ENCODE measurements at places on chromosomes 3 and 15. TPM values are rescaled to one million over a fixed set of nuclear protein-coding genes. Genes with fewer than 3 reads are reported as not detected.

The STRIT1 gene
- not detected for total RNA-seq

GRCh38 chr15:66252685-66253417, 699 bp downstream of the MEGF11 start:
- H3K27ac ChIP-seq = no peak overlapping the region
- peaks cover 43% of the 10 kb centered on the region for H3K27me3 ChIP-seq
- DNase-seq = no peak
- peaks cover 34% of the 10 kb centered on the region for H3K4me1 ChIP-seq
- H3K36me3 ChIP-seq = no peaks in the 10 kb centered on the region

DNA sequence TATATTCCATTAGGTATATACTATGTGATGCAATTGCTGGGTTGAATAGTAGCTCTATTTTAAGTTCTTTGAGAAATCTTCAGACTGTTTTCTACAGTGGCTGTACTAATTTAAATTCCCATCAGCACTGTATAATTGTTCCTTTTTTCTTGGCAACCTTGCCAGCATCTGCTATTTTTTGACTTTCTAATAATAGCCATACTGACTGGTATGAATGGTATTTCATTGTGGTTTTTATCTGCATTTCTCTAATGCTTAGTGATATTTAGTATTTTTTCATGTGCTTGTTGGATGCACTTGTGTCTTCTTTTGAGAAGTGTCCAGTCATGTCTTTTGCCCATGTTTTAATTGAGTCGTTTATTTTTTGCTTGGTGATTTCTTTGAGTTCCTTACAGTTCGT, 145.1 kb upstream of the PLSCR5 start:
- no peak overlapping the region for H3K27ac ChIP-seq
- H3K4me3 ChIP-seq = no peak overlapping the region
- H3K27me3 ChIP-seq = no peaks in the 10 kb centered on the region
- no peaks in the 10 kb centered on the region for H3K4me1 ChIP-seq
- no peak for DNase-seq

DNA sequence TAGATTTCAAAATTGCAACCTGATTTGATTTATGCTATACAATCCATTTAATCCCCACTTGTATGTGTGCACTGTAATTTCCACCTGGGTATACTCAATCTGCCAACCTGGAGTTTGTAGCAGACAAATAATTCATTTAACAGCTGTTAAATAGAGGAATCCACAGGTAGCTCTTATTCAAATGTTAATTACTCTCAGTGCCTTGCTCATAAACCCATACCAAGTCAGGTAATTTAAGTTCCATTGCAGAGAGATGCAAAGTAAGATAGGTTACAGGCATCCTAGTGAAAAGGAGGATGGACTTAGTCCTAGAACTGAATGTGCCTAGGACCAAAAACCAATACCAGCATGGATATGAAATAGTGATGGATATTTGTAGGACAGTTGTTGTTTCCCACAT, 674.2 kb downstream of the TBL1XR1 start:
- DNase-seq = no peak
- no peaks in the 10 kb centered on the region for H3K27me3 ChIP-seq
- no peaks in the 10 kb centered on the region for H3K36me3 ChIP-seq
- no peaks in the 10 kb centered on the region for H3K4me1 ChIP-seq

- no peaks in the 10 kb centered on the region for H3K27me3 ChIP-seq
- H3K4me3 ChIP-seq = no peak overlapping the region
- no peaks in the 10 kb centered on the region for H3K36me3 ChIP-seq
These were observed 133.6 kb downstream of the TIGIT start for GRCh38 chr3:114427285-114428043.

DNA sequence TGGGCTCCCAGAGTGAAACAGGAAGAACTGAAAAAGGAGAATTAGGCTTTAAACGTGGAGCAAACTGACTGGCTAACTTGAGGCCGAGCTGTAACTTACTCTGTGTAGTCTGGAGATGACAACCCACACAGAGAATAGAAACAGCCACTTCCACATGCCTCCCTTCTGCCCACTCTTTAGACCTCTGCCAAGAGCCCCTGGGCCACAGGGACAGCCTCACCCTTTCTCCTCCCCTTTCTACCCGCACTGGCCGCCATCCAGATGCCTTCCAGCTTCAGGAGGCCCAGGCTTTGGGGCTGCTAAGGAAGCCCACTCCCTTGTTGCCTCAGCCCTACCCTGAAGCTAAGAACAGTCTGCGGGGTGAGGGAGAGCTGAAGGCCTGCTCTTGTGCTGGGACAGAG, 6.8 kb downstream of the ARHGAP31 start:
- H3K27ac ChIP-seq = no peak overlapping the region
- DNase-seq = no peak
- H3K4me1 ChIP-seq = peaks cover 22% of the 10 kb centered on the region
- H3K36me3 ChIP-seq = peaks cover 2% of the 10 kb centered on the region

The ATP13A4 gene
- 1.6 TPM for total RNA-seq

DNA sequence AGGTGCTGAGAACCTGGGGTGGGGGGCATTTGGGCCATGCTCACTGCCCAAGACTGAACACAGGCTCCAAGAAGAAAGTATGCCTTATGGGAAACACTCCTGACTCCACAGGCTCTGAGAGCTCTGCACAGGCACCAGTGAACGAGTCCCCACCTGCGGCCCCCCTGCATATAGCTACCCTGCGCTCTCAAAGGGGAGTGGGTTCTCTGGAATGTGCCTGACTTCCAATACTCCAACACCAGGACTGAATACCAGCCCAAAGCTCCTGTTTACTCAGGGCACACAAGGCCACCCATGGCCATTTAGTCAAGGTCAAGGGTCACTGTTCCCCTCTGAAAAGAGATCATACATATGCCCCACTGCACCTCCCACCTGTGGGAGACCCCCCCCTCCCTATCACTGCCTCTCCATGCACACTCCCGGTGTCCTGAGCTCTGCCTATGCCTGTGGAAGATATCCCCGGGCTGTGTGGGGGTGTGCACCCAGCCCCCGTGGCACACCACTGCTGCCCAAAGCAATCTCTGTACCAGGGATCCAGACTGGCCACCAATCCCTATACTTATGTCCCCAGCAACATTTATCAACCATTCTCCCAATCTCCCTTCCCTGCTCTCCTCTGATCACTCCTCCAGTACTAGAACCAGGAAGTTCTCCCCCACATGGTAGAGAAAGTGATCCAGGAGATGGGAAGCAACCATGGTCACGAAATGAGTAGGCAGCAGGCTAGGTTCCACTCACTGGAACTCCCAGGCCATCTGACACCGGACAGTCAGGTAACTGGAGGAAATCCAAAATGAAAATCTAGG, 1.5 kb upstream of the PLXNB1 start:
- H3K27me3 ChIP-seq = peaks cover 2% of the 10 kb centered on the region
- peaks cover 8% of the 10 kb centered on the region for H3K36me3 ChIP-seq
- no peak for DNase-seq
- no peak overlapping the region for H3K27ac ChIP-seq
- peaks cover 13% of the 10 kb centered on the region for H3K4me1 ChIP-seq

The RARB gene
- not detected for total RNA-seq

The REC114 gene
- total RNA-seq = not detected

The LINS1 gene
- 62.5 TPM for total RNA-seq

The FAM131A gene
- 13.8 TPM for total RNA-seq

- H3K4me3 ChIP-seq = no peak overlapping the region
- DNase-seq = no peak
- no peak overlapping the region for H3K27ac ChIP-seq
- no peaks in the 10 kb centered on the region for H3K36me3 ChIP-seq
These were observed 49.7 kb upstream of the MYZAP start for GRCh38 chr15:57541805-57542504.

DNA sequence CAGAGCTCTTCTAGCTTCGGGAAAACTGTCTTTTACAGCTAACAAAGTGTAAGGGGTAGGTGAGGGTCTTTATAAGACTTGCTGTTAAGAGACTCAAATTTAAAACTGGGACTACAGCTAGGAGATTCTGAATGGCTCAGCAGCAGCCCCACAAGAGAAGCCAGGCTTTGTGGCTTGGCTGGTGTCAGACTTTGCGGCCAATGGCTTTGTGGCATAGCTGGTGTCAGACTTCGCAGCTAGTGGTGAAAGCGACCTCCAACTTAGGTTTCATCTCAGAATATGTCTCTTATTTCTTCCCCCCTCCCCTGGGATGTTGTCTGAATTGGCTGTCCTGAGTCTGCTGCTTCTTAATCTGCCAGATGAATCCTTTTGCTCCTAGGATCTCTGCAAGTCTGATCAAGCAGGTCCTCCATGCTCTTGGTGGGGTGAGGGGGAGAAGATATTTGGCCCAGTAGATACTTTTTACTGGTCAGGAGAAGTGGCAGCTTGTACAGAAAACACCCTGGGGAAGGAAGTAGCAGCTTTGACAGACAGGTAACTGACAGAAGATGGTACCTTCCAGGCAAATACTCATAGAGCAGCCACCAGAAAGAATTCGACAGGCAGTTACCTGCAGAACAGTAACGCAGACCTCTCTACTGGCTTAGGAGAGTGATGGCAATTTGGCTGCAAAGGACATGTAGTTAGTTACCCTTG, 8.4 kb downstream of the BOC start:
- no peak overlapping the region for H3K4me3 ChIP-seq
- DNase-seq = no peak

The ADAMTSL3 gene
- not detected for total RNA-seq

DNA sequence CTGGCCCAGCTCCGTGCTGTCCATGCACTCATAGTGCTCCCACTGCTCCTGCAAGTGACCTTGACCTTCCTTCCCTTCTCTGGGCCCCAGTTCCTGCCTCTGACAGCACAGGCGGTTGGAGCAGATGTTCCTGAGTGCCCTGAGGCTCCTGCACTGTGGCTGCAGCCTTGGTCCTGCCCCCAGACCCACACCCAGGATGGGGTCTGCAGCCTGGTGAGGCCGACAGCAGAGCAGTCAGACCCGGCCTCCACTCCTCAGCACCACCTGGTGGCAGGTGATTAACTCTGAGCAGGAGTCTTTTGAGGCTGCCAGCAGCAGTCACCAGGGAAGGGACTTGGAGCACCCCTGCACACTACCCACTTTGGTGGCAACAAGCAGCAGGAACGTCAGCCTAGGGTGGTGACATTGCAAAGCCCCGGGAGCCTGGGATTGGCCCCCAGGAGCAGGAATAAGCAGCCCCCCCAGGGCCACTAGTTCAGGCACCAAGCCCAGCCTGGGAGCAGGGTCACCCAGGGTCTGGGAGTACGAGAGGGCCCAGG, 64.6 kb downstream of the CYP11A1 start:
- H3K4me1 ChIP-seq = no peaks in the 10 kb centered on the region
- H3K4me3 ChIP-seq = no peak overlapping the region

The CCDC54 gene
- total RNA-seq = not detected

The CTXND1 gene
- not detected for total RNA-seq

The CADM2 gene
- not detected for total RNA-seq

The CHDH gene
- 4.3 TPM for total RNA-seq

DNA sequence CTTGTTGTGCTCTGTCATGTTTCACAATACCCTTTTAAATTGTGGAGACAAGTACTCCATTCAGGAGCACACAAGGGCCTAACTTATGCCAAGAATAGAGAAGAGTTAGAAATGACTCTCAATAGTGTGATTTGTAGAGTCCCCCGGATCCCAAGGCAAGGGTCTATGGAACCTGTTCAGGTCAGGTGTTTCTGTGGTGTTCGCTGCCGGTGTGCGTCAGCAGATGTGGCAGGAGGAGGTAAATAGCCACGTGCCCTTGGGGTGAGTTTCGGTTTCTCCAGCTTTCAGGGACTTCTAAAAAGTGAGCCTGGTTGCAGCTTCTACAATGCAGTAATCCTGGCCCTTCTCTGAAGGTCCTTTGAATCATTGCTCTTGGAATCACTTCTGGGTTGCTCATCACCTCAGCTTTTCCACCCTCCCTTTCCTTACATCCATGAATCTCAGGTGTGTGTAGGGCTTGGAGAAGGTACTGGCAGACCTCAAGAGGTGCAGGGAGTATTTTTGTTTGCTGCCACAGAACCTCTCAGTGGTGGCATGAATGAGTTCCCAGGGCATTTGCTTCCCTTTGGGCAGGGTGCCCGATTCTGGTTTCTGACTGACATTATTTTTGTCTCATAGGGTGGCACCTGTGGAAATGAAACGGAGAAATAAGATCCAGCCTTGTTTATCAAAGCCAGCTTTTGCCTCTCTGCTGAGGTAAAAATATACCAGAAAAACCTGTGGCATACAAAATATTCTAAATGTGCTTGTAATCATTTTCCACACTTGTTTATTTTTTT, 7.3 kb downstream of the ST3GAL6 start:
- no peaks in the 10 kb centered on the region for H3K4me1 ChIP-seq
- no peaks in the 10 kb centered on the region for H3K36me3 ChIP-seq
- no peak for DNase-seq
- no peak overlapping the region for H3K27ac ChIP-seq

DNA sequence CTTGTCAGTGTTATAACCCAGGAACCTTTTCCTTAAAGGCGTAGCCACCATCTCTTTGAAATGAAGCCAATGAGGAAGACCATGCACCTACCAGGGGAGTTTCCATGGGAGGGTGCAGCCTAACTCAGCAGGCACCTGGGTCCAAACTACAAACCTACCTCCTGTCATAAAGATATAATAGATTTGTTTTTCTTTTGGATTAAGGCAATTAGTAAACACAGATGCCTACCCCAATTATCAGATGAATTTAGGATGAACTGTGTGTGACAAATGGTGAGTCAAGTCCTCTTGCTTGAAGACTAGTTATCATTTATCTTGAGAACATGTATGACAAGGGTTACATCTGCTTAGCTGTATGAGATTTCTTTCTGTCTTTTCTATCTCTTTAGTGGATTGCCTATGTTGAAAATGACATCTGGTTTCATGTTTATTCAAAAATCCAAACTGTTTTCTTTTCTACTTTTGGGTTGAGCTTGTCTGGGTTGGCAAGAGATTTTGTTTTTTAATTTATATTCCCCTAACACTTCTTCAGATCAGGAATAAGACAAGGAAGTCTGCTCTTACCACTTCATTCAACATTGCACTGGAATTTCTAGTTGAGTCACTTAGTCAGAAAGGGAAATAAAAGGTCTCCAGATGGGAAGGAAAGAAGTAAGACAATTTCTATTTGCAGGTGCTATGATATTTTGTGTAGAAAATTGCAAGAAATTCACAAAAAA, 149.9 kb downstream of the NEK10 start:
- no peak overlapping the region for H3K27ac ChIP-seq
- no peak for DNase-seq
- H3K36me3 ChIP-seq = no peaks in the 10 kb centered on the region
- H3K27me3 ChIP-seq = no peaks in the 10 kb centered on the region
- no peak overlapping the region for H3K4me3 ChIP-seq
- no peaks in the 10 kb centered on the region for H3K4me1 ChIP-seq

DNA sequence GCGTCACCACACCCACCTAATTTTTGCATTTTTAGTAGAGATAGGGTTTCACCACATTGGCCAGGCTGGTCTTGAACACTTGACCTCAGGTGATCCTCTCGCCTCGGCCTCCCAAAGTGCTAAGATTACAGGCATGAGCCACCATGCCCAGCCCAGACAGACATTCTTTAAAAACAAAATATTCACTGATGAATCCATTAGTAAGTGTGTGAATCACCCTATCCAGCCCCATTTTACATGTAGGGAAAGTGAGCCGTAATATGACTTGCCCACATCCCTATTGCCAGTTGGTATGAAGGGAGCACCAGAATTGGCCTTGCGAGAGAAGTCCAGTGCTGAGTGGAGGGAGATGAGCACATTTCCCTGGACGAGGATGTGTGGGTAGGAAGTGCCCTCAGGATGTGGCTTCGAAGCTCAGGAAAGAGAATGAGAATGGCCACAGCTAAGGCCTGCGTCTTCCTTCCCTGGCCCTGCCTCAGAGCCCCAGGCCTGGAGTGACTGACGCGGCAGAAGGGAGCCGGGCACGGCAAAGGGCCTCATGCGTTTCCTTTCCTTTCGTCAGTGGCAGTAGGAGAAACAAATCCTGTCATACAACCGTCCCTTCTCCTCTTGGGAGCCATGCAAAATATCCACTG, 28.3 kb upstream of the ETV5 start:
- H3K27ac ChIP-seq = no peak overlapping the region
- no peaks in the 10 kb centered on the region for H3K4me1 ChIP-seq
- H3K36me3 ChIP-seq = no peaks in the 10 kb centered on the region
- no peak for DNase-seq

Data from CD4-positive, CD25-positive, alpha-beta regulatory T cell (primary cell).